Right renal pelvis (tissue), 4 donors: ENCODE measurements at places on chromosomes 2 and 18.
A peak's percentile ranks its signal among the peaks of the same experiment; 100 is the strongest.

DNA sequence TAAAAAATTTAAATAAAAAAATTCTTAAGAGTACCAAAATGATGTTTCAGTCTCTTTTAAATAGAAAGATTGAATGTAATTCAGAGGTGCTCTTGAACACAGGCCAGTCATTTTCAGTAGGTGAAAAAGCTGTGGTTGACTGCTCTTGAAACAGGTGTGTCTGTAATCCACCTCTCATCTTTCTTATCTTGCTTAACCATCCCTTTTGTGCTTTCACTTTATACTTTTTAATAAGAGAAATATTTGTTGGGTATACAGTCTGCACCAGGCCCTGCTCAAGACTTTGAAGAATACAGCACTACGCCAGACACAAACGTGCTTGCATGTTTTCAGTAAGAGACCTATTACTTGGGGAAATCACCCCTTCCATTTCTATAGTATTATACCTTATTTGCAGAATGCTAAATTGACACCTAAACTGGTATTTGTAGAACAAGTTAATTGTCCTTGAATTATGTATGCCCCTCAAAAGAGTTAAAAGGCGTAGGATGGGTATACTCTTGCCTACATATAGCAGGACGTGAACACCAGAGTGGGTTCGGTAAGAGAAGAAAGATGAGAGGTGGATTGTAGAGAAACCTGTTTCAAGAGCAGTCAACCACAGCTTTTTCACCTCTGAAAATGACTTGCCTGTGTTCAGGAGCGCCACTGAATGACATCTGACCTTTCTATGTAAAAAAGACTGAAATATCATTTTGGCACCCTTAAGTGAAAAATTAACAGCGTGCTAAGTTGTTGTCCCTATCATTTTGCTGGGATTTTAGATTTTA, 4.0 kb upstream of the RTN4 start:
- DNase-seq, result no peak

GRCh38 chr2:168602379-168602778, 146.3 kb downstream of the CERS6 start:
- DNase-seq, result no peak

- DNase-seq, result no peak
Measured at GRCh38 chr2:172047566-172048507, 37.5 kb upstream of the DLX1 start.

DNA sequence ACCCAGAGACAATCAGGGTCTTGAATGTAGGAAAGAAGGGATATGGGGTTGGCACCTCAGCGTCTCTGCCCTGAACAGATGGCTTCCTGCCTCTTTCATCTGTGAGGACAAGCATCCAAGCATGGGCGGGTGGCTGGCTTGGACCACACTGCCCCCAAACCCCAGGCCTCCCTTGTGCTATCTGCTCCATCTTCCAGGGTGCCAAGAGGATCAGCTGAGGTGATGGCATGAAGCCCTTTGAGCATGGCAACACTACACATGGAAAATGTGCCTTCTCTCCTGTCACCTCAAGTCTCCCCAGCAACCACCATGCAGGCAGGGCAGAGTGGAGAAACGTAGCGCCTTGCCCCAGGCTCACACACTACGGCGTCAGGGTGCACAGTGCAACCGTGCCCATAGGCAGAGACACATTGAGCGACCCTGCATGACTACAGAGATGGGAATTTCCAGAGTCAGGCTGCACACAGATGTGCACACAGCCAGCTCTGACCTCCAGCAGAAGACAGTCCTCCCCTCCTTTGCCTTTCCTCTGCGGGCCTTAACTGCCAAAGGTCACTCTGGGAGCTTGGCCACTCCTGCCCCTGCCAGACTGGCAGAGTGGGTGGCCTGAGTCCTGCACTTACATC, 1.5 kb downstream of the KCNIP3 start:
- no peak for DNase-seq

DNA sequence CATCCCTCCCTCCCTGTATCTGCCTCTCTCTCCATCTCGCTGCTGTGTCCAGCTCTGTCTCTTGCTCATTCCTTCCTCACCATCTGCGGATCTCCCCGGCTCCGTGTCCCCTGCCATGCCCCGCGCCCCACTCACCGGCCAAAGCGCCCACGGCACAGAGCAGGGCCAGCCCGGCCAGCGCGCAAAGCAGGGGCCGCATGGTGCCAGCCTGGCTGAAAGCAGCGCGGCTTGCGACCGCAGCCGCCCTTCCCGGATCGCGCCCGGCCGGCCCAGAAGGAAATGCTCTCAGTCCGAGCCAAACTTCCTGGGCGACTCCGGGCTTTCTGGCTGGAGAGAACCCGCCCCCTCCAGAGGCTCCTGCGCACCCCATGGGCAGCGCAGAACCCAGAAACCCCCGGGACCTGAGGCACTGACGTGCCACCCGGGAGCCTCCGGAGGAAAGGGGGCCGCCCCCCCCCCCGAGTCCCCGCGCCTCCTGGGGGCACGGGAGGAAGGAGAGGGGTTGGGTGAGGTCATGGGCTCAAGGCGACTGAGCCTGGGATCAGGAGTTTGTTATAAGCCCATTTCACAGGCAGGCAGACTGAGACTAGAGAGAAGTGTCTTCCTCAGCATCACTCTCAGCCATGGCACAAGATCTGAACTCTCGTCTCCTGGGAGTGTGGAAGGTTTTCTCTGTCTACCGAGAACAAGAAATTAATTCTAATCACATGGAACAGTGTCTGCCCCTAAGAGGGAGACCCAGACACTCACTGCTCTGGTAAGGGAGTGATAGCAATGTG, 45.2 kb upstream of the RAB6C start:
- no peak for DNase-seq

GRCh38 chr2:60294901-60295635, 258.4 kb downstream of the BCL11A start:
- no peak for DNase-seq

GRCh38 chr18:35571138-35571537, 10.4 kb upstream of the GALNT1 start:
- no peak for DNase-seq

- DNase-seq, result no peak
Measured at GRCh38 chr2:44975571-44976450, 33.4 kb downstream of the SIX2 start.

DNA sequence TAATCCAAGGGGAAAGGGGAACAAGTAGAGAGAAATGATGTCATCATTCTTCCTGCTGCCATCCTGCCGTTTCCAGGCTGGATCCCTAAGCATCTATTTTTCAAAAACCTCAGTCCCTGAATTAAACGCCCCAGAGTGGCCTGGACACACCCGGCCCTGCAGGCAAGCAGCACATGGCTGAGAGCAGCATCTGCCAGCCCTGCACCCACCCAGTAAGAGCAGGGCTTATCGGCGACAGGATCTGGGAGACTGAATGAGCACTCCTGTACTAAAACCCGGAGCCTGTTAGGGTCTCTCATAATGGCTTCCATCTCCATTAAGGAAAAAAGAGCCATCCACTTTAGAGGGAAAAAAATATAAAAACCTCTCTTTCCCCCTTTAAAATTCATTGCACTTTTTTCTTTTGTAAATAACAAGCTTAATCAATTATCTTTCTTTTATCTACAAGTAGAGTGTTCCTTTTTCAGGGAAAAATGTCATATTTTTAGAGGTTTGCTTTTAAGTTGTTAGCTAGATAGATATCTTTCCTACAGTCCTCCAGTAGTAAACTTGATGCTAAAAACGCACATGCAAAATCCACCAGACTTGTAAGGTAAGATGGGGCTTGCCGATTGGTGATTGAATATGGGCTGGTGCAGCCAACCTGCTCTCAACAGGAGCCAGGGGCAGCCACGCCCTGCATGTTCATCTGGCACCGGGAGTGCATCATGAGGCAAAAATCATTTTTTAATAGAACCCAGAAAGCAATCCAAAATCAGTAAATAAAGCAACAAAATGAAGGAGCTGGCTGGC, 457.8 kb downstream of the EIPR1 start:
- DNase-seq, result no peak

GRCh38 chr18:55634545-55634944, 46.6 kb upstream of the TCF4 start:
- no peak for DNase-seq

DNA sequence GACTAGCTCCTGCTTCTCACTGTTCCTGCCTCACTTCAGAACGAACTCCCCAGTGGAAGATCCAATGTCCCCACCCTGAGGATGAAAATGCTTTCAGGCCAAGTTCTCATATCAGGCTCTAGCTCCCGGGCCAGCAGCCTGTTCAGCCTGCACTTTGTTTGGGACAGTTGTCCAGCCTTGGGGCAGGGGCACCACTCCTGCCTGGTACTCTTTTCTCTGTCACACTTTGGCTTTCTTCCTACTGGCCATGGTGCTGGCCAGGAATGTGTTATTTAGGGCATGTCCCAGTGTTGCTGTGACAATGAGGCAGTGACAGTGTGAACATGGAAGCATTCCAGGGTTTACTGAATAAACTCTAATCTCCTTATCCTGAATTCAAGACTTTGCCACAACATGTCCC, 154.1 kb downstream of the GALNT14 start:
- DNase-seq, result no peak

DNA sequence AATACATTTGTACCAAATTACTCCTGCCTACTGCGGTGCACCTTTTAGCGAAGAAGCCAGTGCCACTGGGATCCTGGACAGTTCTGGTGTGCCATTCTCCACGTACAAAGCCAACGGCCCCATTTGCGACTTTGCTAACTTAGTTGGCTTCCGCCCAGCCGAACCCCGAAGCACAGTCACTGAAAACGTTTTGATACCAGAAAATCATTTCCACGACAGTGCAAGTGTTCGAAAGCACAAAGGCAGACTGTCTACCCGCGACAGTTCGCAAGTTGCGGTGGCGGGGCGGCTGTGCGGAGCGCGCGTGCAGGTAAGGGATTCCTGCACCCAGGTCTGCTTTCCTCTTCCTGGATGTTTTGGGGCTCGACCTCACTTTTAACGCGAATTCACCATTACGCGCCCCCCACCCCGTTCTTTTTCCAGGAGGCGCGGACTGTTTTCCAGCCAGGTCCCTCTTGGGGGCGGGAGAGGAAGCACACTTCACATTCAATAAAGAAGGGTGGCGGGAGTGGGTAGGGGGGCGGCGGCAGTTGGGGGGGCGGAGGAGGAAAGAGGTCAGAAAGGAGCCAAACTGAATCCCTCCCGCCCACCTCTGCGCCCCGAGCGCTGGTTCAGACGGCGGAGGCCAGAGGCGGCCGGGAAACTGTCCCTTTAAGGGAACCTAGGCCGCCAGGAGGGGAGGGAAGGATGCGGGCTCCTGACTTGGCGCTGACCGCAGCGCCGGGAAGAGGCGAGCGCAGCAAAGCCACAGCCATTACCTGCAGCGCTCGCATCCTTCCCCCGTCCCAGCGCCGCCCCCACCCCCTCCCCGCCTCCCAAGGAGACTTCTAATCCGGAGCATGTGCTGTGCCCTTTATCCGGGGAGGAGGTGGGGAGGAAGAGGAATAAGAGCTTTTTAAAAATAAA, 107.4 kb upstream of the KCTD1 start:
- peak; percentile 53 for DNase-seq
